ENCODE measurements at places on chromosomes 2 and 18.

GRCh38 chr2:235614176-235614860, 120.5 kb downstream of the AGAP1 start:
- DNase-seq, result no peak

- no peak for DNase-seq
Measured at GRCh38 chr2:145751629-145752028, 1231.7 kb upstream of the ZEB2 start.

DNA sequence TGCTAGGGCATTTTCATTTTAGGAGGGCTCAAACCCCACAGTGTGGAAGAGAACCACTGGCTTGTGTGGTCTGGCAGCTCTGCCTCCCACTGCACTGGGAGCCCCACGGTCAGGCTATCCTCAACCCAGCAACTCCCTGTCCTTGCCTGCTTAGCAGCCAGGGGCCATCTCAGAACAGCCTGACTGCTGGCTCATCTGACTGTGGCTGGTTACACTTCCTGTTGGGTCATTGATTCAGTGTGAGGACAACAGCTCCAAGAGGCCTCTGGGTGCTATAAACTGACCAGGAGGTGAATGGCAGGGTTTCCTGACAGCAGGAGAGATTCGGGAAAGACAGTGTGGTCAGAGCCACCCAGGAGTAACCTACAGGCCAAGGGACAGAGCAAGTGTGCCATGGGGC, 40.1 kb downstream of the AMER3 start:
- DNase-seq, result no peak

DNA sequence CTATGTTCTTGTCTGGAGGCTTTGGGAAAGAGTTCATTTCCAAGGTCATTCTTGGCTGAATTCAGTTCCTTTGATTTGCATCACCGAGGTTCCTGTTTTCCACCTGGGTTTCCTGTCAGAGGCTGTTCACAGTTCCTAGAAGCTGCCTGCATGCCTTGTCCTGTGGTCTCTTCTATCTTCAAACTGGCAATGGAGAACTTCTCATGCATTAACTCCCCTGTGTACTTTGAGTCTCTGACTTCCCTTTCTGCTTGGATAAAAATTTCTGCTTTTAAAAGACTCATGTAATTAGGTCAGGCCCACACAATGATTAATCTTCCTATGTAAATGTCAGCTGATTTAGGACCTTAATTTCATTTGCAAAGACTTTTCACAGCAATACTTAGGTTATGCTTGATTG, 499.3 kb upstream of the FANCL start:
- no peak for DNase-seq

DNA sequence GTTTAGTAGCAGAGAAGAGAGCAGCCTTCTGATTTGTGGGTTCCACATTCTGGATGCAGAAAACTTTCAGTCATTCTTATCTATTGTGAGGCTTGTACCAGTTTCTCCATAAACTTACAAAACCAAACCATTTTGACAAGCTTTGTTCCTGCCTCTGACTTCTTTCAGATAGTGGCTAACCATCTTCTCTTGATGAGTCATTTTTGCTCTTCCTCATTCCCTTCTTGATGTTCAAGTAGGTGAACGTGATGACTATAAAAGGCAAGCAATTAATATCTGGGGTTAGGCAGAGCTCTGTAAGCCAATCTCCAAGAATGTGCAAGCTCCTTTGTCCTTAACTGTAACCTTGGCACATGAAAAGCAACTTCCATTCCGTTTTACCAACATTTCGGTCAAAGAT, 2083.1 kb upstream of the PIK3C3 start:
- DNase-seq, result no peak

- no peak for DNase-seq
Measured at GRCh38 chr18:24819141-24819890, 358.9 kb downstream of the HRH4 start.

- DNase-seq, result no peak
Measured at GRCh38 chr2:236241181-236242056, 22.8 kb downstream of the ASB18 start.

GRCh38 chr2:71941726-71942525, 205.7 kb downstream of the CYP26B1 start:
- DNase-seq, result no peak
